Activated naive CD4-positive, alpha-beta T cell treated with anti-CD3 and anti-CD28 coated beads, Interleukin-2, amount 10 ng/mL, durations not matched to agents 7 days and 5 days (primary cell): ENCODE measurements at places on chromosomes 3 and 15.

GRCh38 chr3:66021731-66022131, 17.0 kb downstream of the MAGI1 start:
- H3K27ac ChIP-seq: no peak overlapping the region
- DNase-seq: no peak
- no peaks in the 10 kb centered on the region for H3K4me1 ChIP-seq
- no peaks in the 10 kb centered on the region for H3K36me3 ChIP-seq
- H3K4me3 ChIP-seq: no peak overlapping the region
- no peaks in the 10 kb centered on the region for H3K27me3 ChIP-seq

GRCh38 chr3:39141171-39141995, 12.0 kb downstream of the CSRNP1 start:
- peaks cover 29% of the 10 kb centered on the region for H3K4me1 ChIP-seq
- H3K4me3 ChIP-seq: no peak overlapping the region
- peak overlapping the region; percentile 68 for H3K27ac ChIP-seq
- no peak for DNase-seq
- no peaks in the 10 kb centered on the region for H3K27me3 ChIP-seq

GRCh38 chr15:100141311-100142001, 200.3 kb downstream of the ADAMTS17 start:
- no peaks in the 10 kb centered on the region for H3K27me3 ChIP-seq
- no peak overlapping the region for H3K27ac ChIP-seq
- H3K36me3 ChIP-seq: no peaks in the 10 kb centered on the region
- no peak for DNase-seq
- H3K4me3 ChIP-seq: no peak overlapping the region

DNA sequence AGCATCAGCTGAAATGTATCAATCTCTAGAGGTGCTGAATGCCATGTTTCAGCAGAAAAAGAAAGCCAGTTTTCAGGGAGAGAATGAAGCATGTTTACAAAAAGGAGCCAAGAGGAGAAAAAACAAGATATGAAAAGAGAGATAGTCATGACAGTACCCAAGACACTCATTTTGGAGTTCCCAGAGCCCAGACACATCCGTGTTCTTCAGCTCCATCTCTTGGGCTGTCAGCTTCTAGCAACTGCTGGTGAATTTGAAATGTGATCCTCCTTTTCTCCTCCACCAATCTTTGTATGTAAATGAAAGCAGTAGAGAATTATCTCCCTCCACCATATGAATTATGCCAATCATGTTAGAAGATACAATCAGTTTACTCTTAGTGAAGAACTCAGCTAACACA, 93.0 kb upstream of the SLC25A36 start:
- peaks cover 20% of the 10 kb centered on the region for H3K27me3 ChIP-seq
- peaks cover 10% of the 10 kb centered on the region for H3K4me1 ChIP-seq
- no peak overlapping the region for H3K27ac ChIP-seq
- no peaks in the 10 kb centered on the region for H3K36me3 ChIP-seq
- DNase-seq: no peak

DNA sequence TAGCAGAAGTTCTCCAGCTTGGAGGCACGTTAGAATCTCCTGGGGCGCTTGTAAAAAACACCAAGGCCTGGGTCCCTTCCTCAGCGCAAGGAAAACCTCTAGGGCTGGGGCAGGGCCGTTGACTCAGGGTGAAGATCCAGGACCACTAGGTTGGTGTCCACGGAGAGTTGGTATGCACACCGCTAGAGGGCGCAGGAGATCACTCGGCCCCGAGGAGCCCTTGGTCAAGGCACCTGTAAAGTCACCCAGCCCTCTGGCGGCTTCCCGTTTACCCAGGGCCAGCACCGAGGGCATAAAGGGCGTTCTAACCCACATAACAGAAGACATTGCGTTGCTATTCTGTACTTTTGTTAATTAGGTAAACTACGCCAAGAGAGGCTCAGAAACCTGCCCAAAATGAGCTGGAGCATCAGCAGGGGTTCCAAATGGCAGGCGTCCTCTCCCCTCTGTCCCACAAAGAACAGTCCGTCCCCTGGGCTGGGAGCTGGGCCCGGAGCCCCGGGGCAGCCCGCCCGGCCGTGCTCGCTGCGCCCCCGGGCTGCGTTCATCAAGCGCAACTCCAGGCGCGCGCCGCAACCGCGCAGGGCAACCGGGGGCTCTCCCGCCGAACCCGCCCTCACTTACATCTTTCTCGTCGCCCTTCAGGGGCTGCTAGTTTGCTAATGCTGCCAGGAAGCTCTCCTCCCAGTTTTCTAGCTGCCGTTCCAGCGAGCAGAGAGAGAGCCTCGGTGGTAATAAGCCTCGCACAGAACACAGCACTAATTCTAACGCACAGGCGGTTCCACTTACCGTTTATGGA, 332.1 kb downstream of the ARRDC4 start:
- H3K27me3 ChIP-seq: peaks cover 30% of the 10 kb centered on the region
- no peaks in the 10 kb centered on the region for H3K4me1 ChIP-seq
- no peaks in the 10 kb centered on the region for H3K36me3 ChIP-seq
- DNase-seq: peak; percentile 57

- no peaks in the 10 kb centered on the region for H3K36me3 ChIP-seq
- DNase-seq: no peak
- H3K4me3 ChIP-seq: peak overlapping the region; percentile 72
- peaks cover 17% of the 10 kb centered on the region for H3K4me1 ChIP-seq
- peaks cover 100% of the 10 kb centered on the region for H3K27me3 ChIP-seq
These were observed 916 bp downstream of the IL17RD start for GRCh38 chr3:57164217-57164656.

DNA sequence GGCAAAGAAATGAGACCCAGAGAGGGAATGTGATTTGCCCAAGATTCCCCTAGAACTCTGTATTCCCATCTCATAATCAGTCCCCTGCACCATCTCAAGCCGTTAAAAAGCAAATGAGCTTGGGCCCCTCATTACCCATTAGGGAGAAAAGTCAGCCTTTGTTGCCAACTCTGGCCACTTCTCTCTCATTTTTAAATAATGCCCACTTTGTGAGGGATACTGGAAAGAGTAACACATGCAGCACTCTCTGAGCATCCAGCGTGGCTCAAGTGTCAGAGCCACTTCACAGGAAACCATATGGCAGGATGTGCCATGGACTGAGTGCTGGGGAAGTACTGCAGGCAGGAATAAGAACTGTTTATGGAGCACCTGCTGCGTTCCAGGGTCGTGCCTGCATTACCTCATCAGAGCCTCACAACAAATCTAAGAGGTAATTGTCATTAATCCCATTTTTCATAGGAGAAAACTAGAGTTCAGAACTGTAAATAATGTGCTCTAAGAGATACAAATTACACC, 49.8 kb upstream of the SLC6A1 start:
- peaks cover 10% of the 10 kb centered on the region for H3K27me3 ChIP-seq
- H3K4me3 ChIP-seq: no peak overlapping the region
- H3K27ac ChIP-seq: no peak overlapping the region
- DNase-seq: no peak

GRCh38 chr15:101240358-101240757, 11.5 kb downstream of the CHSY1 start:
- no peaks in the 10 kb centered on the region for H3K27me3 ChIP-seq
- peaks cover 38% of the 10 kb centered on the region for H3K36me3 ChIP-seq
- no peak for DNase-seq
- H3K27ac ChIP-seq: no peak overlapping the region
- no peak overlapping the region for H3K4me3 ChIP-seq

DNA sequence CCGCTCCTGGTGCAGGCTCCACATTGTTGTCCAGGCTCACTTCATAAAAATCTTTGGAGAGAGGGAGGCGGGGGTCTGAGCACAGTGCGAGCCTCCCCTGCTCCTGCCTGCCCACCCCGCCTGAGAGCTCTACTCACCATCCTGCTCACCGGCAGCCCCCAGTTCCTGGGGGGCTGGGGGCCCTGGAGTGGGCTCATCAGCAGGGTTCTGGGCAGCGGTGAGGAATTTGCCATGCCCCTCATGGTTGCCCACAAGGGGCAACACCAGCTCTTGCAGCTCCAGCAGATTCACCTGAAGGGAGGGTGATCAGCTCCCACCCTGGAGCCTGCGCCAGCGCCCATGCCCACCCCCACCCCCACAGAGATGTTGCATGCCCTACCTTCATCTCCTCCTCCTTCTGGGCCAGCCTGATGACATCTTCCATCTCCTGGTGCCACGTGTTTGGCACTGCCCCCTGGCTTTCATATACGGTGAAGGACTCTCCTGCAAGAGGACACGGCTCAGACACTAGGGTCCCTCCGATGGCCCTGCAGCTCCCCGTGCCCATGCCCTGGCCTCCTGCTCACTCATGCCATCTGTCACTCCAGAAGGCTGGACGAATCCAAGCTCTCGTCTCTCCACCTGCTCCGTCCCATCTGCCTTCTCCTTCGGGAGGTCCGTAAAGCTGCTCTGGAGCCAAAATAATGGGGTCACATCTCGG, 162.1 kb downstream of the TBC1D2B start:
- no peaks in the 10 kb centered on the region for H3K36me3 ChIP-seq
- no peak overlapping the region for H3K4me3 ChIP-seq
- peaks cover 31% of the 10 kb centered on the region for H3K27me3 ChIP-seq
- no peak overlapping the region for H3K27ac ChIP-seq
- no peak for DNase-seq

DNA sequence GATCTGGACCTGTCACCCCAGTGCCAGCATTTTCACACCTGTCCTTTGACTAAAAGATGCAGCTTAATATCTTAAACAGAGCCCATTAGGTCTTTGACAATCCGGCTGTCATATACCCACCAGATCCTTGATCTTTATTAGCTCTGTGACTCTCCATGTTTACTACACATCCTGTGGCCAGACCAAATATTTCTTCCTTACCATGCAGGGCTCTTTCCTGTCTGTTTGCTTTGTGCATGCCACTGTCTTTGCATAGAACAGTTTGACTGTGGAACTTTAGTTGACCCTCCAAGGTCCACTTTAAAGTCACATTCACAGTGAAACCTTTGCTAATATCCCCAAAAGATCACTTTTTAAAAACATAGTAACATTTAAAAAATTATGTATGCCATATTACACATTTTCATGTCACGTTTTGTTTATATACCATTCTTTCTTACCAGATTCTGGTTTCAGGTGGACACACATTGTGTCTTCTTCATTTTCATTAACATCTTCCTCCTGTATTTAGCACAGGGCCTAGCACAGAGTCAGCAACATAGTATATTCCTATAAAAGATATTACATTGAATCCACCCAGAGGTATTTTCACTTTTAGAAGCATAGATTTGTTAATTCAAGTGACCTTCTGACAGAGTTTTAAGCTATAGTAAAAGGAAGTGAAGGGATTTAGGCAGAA, 95.8 kb downstream of the RAP2B start:
- H3K4me1 ChIP-seq: peaks cover 16% of the 10 kb centered on the region
- H3K36me3 ChIP-seq: no peaks in the 10 kb centered on the region
- H3K27ac ChIP-seq: no peak overlapping the region
- no peaks in the 10 kb centered on the region for H3K27me3 ChIP-seq
- no peak overlapping the region for H3K4me3 ChIP-seq

DNA sequence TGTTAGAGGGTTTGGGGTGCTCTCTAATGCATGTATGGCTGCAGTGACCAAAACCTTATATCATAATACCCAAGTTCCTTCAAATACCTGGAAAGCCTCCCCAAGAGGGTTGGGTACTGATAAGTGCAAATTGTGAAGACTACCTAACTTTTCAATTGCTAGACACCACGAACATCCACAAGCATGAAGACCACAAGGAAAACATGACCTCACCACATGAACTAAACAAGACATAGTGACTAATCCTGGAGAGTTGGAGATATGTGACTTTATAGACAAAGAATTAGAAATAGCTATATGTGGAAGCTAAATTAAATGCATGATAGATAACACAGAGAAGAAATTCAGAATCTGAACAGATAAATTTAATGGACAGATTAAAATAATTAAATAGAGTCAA, 23.9 kb upstream of the AADACL2 start:
- no peaks in the 10 kb centered on the region for H3K4me1 ChIP-seq
- no peak overlapping the region for H3K27ac ChIP-seq
- no peak for DNase-seq
- H3K36me3 ChIP-seq: no peaks in the 10 kb centered on the region
- no peak overlapping the region for H3K4me3 ChIP-seq
- peaks cover 6% of the 10 kb centered on the region for H3K27me3 ChIP-seq

DNA sequence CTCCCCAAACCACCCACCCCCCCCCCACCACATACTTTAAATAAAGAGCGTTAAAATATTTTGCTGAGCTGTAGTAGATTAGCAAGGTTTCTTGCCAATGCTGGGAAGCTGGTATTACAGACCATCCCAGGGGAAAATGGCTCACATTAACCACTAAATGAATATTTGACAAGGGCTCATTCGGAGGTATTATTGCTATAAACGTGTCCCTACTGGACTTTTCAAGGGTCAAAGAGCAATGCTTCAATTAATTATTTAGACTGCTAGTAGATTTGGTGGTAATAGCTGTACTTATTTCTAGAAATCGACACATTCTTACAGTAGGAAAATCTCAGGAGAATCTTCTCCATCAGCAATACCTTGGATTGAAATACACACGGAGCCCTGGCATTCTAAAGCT, 5.2 kb downstream of the SOX2 start:
- H3K4me1 ChIP-seq: peaks cover 4% of the 10 kb centered on the region
- H3K27ac ChIP-seq: no peak overlapping the region
- peaks cover 2% of the 10 kb centered on the region for H3K36me3 ChIP-seq

DNA sequence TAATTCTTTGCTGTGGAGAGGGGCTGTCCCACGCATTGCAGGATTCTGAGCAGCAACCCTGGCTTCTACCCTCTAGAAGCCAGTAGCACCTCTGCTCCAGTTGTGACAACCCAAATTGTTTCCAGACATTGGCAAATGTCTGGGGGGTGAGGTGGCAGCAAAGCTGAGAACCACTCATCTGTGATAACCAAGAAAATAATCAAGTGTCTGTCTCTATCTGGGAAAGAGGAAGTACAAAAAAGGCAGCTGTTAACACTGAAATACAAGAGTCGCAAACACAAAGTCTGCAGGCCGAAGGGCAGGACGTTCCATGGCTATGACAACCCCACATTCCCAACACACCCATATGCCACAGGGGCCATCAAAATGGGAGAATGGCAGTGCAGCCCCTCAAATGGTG, 42.2 kb upstream of the GNB5 start:
- no peak for DNase-seq
- peaks cover 45% of the 10 kb centered on the region for H3K4me1 ChIP-seq
- peaks cover 3% of the 10 kb centered on the region for H3K36me3 ChIP-seq
- H3K27ac ChIP-seq: peak overlapping the region; percentile 97

GRCh38 chr3:136366289-136366688, 116.1 kb downstream of the PCCB start:
- no peaks in the 10 kb centered on the region for H3K4me1 ChIP-seq
- no peak overlapping the region for H3K27ac ChIP-seq
- no peaks in the 10 kb centered on the region for H3K27me3 ChIP-seq
- DNase-seq: no peak
- no peak overlapping the region for H3K4me3 ChIP-seq

- H3K4me1 ChIP-seq: peaks cover 40% of the 10 kb centered on the region
- no peak overlapping the region for H3K4me3 ChIP-seq
- no peaks in the 10 kb centered on the region for H3K27me3 ChIP-seq
These were observed 14.9 kb downstream of the ARL8B start for GRCh38 chr3:5136919-5137429.

- H3K27me3 ChIP-seq: no peaks in the 10 kb centered on the region
- H3K4me3 ChIP-seq: no peak overlapping the region
- no peak for DNase-seq
- peaks cover 30% of the 10 kb centered on the region for H3K36me3 ChIP-seq
- H3K27ac ChIP-seq: no peak overlapping the region
These were observed 185.2 kb downstream of the ATP10A start for GRCh38 chr15:25677719-25678499.
